ENCODE measurements at places on chromosomes 5 and 9. TPM values are rescaled to one million over a fixed set of nuclear protein-coding genes. Genes with fewer than 3 reads are reported as not detected.
A peak's percentile ranks its signal among the peaks of the same experiment; 100 is the strongest.

Gene FCN2
- total RNA-seq: not detected

Gene GRXCR2
- not detected for total RNA-seq

Gene DDX41
- total RNA-seq: 52.6 TPM

Gene SERF1A
- total RNA-seq: 6.0 TPM

Gene GFI1B
- total RNA-seq: not detected

Gene BRIX1
- 24.8 TPM for total RNA-seq

Gene TMEM174
- not detected for total RNA-seq

Gene ADRA1B
- total RNA-seq: 8.0 TPM

Gene TIMD4
- total RNA-seq: not detected

Gene CCDC112
- 5.8 TPM for total RNA-seq

Gene PCDHGB3
- 5.0 TPM for total RNA-seq

DNA sequence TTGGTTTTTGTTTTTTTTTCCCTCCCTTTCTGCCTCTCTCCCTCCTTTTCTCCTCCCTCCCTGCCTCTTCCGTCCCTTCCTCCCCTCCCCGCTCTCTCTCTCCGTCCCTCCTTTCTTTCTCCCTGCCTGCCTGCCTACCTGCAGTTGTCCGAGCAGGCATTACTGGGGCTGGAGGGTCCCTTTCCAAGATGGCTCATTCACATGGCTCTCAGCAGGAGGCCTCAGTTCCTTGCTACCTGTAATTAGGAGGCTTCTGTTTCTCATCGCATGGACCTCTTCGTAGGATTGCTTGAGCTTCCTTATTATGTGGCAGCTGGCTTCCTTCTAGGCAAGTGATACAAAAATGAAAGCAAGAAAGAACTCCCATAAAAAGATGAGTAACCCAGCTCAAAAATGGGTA is 8.0 kb downstream of the RGS3 start:
- DNase-seq: no peak

DNA sequence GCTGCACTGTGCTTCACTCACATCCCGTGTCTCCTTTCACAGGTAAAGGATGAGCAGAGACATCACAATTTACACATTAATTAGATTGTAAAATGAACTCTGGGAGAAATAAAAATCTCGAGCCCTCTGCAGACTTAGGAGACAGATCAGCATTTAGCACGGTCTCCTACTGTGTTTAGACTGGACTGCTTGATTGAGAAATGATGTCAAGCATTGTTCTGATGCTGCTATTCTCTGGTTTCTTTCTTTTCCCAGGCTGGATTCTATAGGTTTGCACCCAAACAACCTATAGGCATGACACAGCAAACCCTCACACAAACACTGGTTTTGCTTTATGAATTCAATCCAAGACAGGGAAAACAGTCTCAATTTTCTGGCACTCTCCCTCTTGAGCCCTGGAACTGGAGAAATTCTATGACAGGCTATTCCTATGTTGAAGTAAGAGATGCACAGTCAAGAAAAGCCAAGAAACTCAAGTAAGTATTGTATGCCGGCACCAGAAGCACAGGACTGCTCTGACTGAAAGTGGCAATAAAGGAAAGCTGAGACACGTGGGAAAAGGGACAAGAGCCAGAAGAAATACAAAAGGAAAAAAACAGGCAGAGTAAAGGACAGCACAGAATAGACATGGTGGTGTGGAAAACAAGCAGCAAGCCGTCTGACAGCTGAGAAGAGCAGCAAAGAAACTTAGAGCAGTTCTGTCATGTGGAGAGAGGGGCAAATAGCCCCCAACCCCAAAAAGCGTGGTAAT is 24.8 kb upstream of the ERAP2 start:
- DNase-seq: no peak

- DNase-seq: no peak
Observed at GRCh38 chr9:3879315-3879714, 353.5 kb upstream of the RFX3 start.

- no peak for DNase-seq
Observed at GRCh38 chr5:111741278-111741677, 15.7 kb downstream of the NREP start.

GRCh38 chr9:14993061-14993800 is 83.0 kb upstream of the FREM1 start:
- peak; percentile 95 for DNase-seq

DNA sequence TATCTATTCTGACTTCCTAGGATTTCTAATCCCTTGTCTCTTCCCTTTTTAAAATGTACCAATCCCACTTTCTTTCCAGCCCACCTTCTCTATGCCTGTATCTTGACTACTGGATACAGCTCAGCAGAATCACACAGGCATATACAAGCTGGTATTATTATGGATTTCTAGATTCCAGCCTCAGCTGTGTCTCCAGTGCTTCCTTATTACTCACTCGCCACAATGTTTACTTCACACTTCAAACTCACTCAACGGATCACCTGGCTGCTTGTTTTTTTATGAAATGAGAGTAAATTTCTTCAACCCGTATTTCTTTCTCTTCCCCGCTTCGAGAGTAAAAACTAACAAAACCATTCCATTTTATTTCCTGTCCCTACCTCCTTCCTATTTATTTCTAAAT is 38.8 kb downstream of the CWC27 start:
- DNase-seq: no peak

GRCh38 chr5:168165221-168165914 is 126.1 kb upstream of the WWC1 start:
- no peak for DNase-seq

- no peak for DNase-seq
Observed at GRCh38 chr9:33185858-33186257, 18.7 kb upstream of the B4GALT1 start.

DNA sequence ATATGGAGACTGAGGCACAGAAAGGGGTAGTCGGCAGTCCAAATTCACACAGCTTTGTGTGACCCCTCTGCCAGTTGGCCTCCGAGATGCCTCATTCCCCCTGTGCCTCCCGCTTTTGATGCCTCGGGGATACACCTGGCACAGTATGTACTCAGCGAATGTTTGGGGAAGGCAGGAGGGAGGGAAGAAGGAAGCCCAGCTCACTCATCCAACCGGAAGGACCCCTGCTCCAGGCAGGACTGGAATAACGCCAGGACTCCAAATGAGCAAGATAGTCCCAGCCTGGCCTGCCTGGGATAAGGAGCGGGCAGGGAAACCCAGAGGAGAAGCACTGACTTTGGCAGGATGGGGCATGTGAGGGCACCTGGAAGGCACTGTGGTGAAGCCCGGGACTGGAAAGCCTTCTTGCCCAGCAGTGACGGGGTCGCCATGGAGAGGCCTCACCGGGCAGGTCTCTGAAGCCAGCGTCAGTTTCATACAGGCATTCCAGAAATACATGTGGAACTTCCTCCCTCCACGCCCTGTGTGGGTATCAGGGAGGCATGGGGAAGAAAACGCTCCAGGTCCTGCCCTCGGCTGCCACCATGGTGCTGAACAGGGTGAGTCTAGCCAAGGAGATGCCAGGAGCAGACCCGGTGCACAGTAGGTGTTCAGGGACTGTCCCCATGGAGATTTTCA is 20.3 kb downstream of the LMX1B start:
- DNase-seq: no peak

DNA sequence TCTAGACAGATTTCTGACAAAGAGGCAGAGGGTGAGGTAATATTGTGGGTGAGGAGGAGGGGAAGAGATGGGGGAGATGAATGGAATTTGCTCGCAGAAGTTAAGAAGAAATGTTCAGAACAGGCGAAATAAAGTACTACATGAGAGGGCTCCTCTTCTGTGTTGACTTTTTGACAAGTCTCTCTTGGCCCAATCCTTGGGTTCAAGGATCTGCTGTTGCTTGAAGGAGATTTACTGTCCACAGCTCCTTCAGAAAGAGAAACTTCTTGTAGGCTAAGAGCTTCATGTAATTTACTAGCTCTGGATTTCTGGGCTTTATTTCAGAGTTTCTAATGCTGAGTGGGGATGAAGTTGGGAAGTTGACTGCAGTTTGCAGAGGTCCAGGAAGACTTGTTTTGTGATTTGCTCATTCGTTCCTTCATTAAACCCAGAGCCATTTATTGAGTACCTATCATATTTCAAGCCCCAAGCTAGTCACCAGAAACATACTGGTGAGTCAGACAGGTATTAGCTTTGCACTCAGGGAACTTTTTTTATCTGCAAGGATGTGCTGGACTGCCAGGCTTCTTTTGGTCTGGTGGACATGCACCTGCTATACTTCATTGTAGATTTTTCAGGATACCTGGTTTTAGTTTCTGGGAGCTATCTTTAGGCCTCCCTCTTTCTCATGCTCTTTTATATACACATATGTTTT is 402.9 kb upstream of the CLINT1 start:
- DNase-seq: no peak

GRCh38 chr5:39158127-39158593 is 61.2 kb downstream of the FYB1 start:
- peak; percentile 82 for DNase-seq

- no peak for DNase-seq
Observed at GRCh38 chr9:86836797-86837196, 110.5 kb downstream of the GAS1 start.

- DNase-seq: no peak
Observed at GRCh38 chr5:82163452-82164175, 114.5 kb downstream of the RPS23 start.

- DNase-seq: no peak
Observed at GRCh38 chr9:76562511-76562911, 103.5 kb downstream of the GCNT1 start.

- DNase-seq: no peak
Observed at GRCh38 chr9:72753266-72753893, 199.5 kb downstream of the ALDH1A1 start.

DNA sequence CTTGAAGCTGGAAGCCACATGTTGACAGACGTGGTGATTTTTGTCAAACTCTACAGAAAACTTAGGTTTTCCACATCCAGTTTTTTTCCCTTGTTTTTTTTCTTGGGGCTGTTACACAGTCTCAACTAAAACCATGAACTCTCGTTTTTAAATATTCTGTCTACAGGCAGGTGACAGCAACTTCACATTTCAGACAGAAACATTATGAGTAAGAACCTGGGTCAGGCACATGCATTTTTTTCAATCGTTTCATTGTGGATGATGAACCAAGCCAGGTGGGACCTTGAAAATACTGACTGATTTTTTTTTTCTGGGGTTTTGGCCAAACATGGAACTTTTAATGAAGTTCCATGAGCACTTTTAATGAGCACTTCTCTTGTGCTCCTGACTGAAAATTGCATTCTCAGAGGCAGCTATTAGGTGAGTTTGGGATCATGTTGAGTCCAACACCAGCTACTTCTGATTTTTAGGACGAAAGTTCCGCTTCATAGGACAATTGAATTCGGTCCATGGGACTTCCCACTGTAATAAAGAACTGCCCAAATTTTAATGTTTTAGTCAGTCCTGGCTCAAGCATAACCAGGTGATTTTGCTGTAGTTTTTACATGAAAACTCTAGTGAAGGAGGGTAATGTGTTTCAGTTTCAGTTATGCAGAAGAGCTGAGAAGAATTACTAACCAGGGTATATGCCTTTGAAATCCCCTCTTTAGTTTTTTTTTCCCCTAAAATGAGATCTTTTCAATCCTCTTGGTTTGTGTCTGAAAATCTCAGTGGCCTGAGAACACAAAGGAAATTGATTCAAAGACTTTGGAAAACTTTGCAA is 93.2 kb upstream of the ADAMTS16 start:
- DNase-seq: no peak

DNA sequence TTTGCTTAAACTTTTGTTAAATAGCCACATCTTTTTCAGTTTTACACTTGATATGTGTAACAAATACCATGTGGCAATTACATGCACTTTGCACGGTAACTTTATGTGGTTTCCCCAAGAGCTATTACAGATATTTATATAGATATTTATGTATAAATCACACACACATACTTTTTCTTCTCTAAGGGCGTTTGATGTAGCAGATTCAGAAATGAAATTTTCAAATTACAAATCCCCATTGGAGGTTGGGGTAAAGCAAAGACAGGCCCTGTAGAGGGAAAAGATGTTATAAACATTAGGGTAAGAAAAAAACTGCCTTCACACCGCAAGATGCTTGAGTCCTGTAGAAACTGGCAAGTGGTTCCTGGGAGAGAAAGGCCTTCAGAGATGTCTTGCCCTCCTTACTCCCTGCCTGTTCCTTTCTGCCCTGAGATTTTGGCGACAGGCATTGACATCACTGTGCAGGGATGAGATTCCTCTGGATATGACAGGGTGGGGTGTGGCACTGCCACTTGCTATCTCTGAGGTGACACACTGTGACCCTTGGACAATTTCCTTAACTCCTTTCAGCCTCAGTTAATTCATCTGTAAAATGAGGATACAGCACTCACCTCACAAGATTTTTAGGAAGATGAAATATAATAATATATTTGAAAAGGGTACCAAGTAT is 177.9 kb upstream of the TUT7 start:
- no peak for DNase-seq

DNA sequence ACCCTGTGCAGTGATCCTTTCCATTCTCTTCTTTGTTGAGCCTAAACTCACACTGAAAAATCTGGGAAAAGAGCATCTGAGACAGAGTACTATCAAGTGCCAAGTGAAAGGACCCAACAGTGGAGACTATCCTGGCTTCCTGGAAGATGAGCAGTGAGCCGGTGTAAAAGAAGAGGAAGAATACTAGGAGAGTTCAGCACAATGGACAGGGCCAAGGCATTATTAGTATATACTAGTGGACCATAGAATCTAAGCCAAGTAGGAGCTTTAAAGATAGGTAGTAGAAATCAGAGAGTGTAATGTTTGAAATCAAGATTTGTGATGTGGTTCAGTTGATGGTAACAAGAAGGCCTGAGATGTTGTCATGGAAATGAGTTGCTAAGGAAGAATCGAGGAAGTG is 140.8 kb downstream of the CAMK4 start:
- DNase-seq: no peak

DNA sequence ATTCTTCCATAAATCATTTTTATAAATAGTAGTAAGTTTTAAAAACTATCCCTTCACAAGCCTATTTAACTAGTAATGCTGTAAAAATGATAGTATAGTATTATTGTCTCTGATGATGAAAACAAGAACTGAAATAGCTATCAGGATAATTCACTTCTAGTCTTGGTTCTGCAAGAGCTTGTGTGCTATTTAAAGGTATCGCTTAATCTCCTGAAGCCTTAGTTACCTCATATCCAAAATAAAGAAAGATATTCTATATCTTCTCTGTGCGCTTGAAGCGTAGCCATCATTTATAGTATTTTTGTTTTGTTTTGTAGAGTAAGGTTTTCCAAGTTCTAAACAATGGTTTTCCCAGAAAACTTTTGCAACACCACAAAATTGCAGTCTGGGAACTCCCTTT is 180.1 kb downstream of the TMC1 start:
- no peak for DNase-seq

GRCh38 chr9:128288273-128289004 is 12.4 kb downstream of the SWI5 start:
- no peak for DNase-seq

DNA sequence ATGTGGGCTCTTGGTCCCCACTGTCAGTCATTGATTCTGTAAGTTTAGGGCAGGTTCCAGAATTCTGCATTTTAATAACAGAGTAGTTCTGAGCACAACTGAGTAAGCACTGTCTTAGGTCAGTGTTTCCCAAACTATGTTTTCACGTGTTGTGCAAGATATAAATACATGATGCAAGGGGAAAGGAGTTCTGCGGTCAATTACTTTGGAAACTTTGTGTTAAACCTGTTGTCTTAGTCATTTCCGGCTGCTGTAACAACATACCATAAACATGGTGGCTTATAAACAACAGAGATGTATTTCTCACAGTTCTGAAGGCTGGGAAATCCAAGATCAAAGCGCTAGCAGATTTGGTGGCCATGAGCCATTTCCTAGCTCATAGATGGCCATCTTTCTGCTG is 69.8 kb downstream of the EQTN start:
- DNase-seq: no peak

- no peak for DNase-seq
Observed at GRCh38 chr9:37952731-37953130, 48.8 kb upstream of the SLC25A51 start.

Data from posterior vena cava (tissue), 2 donors.